ENCODE measurements at places on chromosomes 12 and 14.

- no peak for DNase-seq
Measured at GRCh38 chr12:51087818-51088217, 4.4 kb upstream of the CSRNP2 start.

DNA sequence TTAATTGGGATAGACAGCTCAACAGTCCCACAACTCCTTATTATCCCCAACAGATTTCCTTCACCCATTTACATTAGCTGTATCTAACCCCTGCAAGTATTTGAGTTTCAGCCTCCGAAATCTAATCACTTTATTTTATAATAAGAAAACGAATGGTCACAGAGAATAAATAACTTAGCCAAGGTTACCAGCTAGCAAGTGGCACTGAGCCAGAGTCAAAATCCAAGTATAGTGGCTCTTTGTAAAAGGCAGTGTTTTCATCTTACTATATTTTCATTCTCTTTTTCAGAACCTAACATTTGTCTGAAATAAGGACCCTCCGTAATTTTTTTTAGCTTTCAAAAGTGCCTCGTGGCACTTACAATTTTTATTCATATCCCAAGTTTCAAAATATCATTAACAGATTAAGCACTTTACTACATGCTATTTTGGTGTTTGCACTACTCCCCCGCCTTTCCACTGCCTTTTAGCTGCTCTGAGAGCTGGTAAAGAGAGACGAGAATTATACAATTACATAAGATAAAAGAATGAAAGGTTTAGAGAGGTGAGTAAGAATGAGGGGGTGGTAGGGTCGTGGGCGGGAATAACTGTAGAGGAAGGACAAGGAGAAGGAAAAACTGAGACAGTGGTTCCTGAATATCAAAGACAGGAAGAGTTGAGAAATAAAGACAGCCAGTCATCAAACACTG, 3.7 kb upstream of the USP15 start:
- DNase-seq, result peak; percentile 14

DNA sequence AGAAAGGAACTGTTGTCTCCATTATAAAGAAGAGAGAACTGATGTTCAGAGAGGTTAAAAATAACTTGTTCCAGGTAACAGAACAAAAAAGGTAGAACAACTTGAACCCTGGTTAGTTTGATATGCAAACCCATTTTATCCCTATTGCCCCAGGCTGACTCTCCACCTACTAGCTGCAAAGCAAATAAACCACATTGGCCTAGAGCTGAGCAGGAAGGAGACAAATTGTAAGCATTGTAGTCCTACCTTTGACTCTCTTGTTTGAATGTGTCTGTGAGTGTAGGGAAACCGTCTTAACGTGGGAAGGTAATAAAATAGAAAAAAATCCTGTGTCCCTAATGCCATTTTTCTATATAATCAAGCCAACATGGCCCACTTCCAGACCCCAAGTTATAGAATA, 126.4 kb downstream of the CCER1 start:
- no peak for DNase-seq

DNA sequence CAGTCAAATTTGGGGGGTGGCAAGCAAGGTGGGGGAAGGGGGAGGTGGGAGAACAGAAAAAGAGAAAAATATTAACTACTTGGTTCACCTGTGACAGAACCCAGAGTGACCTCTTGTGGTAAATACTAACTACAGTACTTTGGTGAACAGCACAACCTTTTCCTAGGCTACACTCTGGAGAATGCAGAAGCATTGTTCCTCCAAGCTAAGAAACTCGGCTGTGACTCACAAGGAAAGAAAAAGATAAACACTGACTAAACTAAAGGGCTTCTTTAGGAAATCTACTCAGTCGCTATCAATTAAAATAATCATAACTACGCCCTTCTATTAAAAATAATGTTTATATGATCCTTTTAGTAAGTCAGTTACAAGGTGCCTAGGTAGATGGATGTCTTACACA, 5.4 kb downstream of the KCNH5 start:
- DNase-seq, result no peak

DNA sequence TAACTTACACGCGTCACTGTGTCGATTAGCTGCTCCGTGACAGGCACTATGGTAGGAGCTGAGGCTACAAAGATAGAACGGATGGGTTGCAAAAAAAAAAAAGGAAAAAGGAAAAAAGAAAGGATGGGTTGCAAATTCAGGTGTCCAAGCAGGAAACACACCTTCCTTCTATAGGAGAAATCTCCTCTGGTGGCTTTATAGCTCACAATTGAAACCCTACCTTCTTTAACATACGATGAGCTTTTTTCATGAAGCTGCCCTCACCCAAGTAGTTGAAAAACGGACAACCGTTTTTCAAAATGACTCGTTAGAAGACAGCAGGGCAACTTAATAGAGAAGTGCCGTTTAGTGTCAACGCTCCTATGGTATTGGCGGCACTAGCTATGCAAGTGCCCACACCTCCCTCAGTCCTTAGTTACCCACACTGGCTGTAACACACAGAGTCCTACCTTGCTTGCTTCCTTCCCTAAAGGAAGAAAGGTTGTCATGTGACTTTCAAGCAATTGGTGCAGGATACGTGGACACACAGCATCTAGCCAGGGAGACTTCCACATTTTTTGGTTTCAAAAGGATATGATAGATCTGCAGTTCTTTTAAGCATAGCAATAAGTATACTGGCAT, 682 bp upstream of the TRIP11 start:
- DNase-seq, result no peak

DNA sequence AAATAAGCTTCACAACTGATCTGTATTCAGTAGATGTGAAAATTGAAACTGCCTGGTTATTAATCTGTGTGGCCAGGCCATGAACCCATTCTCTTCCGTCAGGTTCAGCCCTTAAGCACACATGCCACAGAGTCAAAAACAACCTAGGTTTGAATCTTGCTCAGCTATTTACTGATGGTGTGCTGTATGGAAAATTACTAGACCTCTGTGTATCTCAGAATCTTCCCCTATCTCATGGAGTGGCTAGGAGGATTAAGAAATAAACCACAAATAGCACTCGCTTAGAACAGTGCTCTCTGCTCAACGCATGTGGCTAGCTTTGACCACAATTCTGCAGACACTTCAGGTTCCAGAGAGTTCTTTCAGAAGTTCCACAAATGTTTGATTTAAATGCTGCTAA, 240.7 kb upstream of the PLEKHG7 start:
- DNase-seq, result no peak

DNA sequence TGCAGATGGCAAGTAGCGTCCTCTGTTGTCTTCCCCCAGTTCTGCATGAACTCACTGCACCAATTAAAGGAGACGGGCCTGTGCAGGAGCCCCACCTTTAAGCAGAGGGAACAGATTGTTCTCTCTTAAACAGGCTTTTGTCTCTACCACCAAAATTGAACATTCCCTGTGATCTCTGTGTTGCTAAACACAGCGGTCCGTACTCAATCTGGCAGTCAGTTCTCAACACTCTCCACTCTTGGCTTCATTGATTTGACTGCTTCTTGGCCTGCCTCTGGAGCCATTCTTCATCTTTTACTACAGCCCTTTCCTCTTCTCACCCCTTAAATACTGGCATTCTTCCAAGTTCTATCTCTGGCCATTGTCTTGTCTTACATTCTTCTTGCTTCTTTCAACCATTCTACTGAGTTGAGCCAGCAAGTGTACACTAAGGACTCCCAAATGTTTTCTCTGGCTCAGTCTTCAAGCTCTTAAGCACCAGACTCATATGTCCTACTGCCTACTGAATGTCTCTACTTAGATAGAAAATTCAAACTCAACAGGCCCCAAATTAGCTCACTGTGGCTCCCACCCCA, 8.0 kb upstream of the NT5DC3 start:
- DNase-seq, result no peak

- no peak for DNase-seq
Measured at GRCh38 chr12:4648104-4648500, 749 bp downstream of the AKAP3 start.

DNA sequence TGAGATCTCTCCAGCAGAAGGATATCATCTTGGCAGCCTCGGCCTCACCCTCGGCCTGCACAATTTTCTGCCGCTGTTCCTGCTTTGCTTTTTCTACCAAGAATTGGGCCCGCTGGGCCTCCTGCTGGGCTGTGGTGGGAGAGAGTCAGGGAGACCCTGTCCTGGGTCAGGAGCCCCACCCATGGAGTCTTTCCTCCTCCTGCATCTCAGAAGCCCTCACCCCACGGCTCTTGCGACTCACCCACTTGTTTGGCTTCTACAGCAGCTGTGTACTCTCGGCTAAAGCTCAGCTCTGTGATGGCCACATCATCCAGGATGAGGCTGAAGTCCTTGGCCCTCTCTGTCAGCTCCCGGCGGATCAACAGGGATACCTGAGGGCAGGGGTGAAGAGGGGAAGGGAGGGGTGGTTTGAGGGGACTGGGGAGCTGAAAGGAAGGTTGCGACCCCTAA, 2.8 kb downstream of the PHB2 start:
- no peak for DNase-seq

- no peak for DNase-seq
Measured at GRCh38 chr12:1681493-1681807, 9.4 kb upstream of the ADIPOR2 start.

DNA sequence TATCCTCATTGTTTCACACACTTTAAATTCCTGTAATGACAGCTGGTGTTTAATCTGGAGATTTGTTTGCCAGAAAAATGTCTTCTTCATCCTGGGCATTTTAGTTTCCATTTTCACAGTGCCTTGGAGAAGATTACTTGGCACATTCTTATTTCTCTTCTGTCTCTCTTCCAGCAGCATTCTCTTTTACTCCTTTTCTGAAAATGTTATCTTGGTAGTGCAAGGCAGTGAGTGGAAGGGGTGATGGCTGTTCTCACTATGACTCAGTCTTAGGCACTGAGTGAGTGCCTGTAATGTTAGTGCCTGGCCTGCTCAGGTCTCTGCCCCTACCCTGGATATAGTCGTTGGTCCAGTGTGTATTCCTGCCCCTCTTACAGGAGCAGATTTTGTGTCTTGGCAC, 13.1 kb downstream of the CLECL1 start:
- DNase-seq, result no peak

- DNase-seq, result no peak
Measured at GRCh38 chr12:16857456-16857923, 251.5 kb upstream of the LMO3 start.

DNA sequence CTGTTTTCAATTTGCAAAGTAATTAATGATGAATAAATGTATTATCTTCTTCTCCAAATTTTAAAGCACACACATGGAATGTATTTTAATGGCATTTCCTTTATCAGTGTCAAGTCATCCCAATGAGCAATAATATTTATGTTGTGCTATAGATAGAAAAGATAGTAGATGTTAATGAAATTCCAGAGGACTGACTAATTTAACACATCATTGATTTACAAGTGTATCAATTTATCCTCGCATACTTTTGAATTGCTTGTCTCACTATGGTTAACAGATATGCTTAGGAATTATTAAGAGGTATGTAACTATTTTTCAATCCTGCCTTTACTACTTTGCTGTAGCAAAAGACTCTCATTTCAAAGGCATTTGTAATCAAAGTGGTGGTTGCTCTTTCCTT, 842.9 kb downstream of the SLC6A15 start:
- DNase-seq, result no peak

DNA sequence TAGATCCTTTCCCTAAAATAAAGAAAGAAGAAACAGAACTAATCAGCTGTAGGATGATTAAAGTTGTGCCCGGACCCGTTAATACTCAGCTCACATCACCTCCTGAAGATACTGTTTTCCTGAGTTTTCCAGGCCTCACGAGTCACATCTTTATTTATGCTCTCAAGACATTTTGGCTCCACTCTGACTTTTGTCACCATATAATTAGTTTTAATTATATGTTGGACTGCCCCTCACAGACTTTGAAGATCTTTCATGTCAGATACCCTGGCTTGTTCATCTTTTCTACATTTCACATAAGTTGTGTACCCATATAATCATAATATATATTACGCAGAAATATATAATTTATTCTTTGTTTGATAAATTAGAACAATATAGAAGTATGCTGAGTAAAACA, 87.4 kb downstream of the HCAR2 start:
- DNase-seq, result no peak

DNA sequence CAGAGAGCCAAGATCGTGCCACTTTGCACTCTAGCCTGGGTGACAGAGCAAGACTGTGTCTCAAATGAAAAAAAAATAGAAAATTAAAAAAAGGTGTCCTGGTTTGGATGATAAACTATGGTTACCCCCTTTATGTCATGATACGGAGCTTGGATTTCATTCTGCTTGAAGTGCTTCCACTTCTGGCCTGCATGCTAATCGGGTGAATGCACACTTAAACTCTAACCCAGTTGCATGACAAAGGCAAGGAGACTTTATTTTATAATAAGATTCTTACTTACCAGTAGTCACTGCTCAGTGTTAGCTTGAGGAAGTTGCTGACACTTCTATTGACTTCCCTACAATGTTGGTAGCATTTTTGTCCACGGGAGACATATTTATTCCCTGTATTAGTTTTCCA, 24.3 kb downstream of the CFAP54 start:
- DNase-seq, result no peak

GRCh38 chr12:8157484-8158198, 826 bp downstream of the ZNF705A start:
- DNase-seq, result no peak

- DNase-seq, result no peak
Measured at GRCh38 chr12:31250179-31250578, 75.8 kb downstream of the SINHCAF start.

DNA sequence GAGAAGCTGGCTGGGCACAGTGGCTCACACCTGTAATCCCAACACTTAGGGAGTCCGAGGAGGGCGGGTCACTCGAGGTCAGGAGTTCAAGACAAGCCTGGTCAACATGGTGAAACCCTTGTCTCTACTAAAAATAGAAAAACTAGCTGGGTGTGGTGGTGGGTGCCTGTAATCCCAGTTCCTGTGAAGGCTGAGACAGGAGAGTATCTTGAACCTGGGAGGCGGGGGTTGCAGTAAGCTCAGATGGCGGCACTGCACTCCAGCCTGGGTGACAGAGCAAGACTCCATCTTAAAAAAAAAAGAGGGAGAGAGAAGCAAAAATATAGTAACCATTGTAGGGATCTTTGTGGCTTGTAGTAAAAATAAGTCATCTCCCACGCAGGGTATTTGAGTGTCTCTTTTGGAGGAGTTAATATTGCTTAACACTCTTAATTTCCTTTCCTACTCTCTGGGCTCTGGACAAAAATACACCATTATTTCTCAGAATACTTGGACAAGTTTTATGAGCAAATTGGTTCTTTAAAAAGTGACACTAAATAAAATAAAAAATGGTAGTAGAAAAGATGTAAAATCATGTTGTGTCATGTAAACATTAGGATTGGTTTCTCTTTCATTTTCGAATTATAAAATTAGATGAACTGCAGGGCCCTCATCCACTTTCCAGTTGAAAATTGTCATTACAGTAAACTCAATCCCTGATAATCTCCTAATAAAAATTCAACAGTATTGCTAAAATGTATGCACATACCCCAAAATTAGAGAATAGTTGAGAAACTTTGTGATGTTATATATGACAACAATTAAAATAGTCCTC, 61.1 kb upstream of the C12orf71 start:
- no peak for DNase-seq

DNA sequence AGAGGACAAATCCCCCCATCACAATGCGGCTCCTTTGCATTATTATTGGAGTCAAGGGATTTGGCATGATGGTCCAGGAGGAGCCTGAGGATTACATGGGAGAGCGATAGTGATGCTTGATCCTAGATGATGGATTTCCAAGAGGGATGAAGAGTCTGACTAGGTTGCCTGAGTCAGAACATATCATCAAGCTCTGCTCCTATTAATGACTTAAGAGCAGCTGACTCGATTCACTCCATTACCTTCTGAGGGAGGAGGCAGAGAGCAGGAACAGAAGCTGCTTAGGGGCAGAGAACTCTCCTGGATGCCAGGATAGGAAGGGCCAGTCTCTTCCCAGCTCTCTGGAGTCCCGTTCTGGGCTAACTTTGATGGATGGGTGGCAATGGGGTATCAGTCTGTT, 54.0 kb upstream of the CISTR start:
- DNase-seq, result no peak

Data from activated T-helper 1 cell treated with anti-CD3 and anti-CD28 coated beads, Interleukin-2, amount 50 U/mL, for 16 hours (primary cell).